ENCODE measurements at places on chromosomes 2 and 18. TPM values are rescaled to one million over a fixed set of nuclear protein-coding genes. Genes with fewer than 3 reads are reported as not detected.
A peak's percentile ranks its signal among the peaks of the same experiment; 100 is the strongest.

The AOX1 gene
- total RNA-seq: 0.83 TPM

The CFC1 gene
- not detected for total RNA-seq

The IGFBP2 gene
- 7.4 TPM for total RNA-seq

The MAIP1 gene
- 34.6 TPM for total RNA-seq

The TUBB8B gene
- total RNA-seq: not detected

The KATNAL2 gene
- 1.7 TPM for total RNA-seq

The SPATA3 gene
- 1.9 TPM for total RNA-seq

The COL3A1 gene
- total RNA-seq: not detected

The SLC11A1 gene
- total RNA-seq: not detected

The CYRIA gene
- 2.3 TPM for total RNA-seq

The IL18RAP gene
- 9.5 TPM for total RNA-seq

DNA sequence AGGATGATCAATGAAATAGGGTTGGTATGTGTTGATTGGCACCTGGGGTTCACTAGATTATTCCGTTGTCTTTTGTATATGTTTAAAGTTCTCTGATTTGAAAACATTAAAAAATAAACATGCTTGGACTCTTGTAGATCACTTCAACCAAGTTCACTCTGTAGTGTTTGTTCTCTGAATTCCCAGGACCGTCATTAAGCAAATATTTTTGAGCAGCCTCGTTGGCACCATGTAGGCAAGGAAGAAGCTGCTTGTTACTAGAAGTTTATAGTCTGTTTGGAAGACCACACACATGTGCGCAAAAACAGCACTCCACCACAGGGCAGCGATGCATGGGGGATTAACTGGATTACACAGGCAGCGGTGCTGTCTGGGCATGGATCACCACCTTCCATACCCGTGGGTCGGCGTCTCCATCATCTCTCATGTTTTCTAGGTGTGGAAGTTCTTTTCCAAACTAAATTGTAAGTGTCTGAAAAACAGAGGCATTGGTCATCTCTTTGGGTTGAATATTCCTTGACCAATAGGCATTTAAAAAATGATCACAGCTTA, 212.2 kb downstream of the FHOD3 start:
- no peaks in the 10 kb centered on the region for H3K36me3 ChIP-seq
- H3K27me3 ChIP-seq: peaks cover 15% of the 10 kb centered on the region
- DNase-seq: no peak
- H3K27ac ChIP-seq: no peak overlapping the region

- H3K4me1 ChIP-seq: peaks cover under 1% of the 10 kb centered on the region
- no peak for DNase-seq
- H3K4me3 ChIP-seq: no peak overlapping the region
- peaks cover 9% of the 10 kb centered on the region for H3K27me3 ChIP-seq
Measured at GRCh38 chr2:101433465-101433864, 41.4 kb downstream of the RFX8 start.

GRCh38 chr2:7098816-7099215, 181.6 kb downstream of the RNF144A start:
- H3K27ac ChIP-seq: no peak overlapping the region
- peaks cover 10% of the 10 kb centered on the region for H3K4me1 ChIP-seq
- H3K36me3 ChIP-seq: no peaks in the 10 kb centered on the region
- no peak overlapping the region for H3K4me3 ChIP-seq

DNA sequence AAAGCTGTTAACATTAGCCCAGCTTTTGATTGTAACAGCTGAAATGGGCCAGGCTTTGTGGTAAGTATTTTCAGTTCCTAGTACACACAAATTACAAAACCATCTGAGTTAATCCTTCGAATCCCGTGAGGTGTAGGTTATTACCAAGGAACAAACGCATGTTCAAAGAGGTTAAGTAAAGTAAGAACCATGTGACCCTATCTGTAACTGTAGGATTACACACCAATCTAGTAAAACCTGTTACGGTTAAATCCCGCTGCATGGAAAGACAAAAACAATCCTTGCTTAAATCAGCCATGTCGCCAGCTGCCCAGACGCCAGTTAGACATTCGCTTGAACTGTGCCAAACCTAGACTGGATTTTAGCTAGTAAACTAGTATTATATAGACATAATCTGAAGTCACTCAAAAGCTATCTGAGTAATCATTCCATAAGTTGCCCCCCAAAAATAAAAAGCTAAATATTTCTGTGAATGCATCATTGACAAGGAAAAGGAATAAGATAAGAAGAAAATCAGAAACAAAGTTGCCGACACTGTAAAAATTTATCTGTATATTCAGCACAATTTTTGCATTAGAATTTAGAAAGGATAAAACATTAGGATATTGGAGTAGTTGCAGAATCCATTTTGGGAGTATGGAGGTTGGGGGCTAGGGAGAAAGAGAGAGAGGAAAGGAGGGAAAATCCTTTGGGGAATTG, 638.0 kb downstream of the CNTNAP5 start:
- no peak overlapping the region for H3K27ac ChIP-seq
- no peaks in the 10 kb centered on the region for H3K36me3 ChIP-seq
- no peaks in the 10 kb centered on the region for H3K27me3 ChIP-seq

DNA sequence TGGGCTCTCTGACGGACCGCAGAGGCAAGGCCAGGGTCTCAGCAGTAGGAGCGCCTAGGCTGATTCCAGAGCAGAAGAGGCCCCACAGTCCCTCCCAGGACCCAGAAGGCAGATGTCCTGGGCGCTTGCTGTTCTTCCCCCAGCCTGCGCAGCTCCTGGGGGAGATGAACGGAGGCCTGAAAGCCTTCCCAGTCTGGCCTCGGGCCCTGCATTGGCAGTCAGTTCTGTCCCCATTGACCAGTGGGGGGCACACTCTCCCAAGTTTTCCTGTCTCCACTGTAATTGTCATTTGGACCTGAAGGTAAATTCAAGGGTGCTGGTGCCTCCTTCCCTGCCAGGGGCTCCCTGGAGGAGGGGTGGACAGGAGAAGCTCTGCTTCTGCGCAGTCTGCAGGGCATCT, 345.7 kb downstream of the CYP26B1 start:
- no peaks in the 10 kb centered on the region for H3K4me1 ChIP-seq
- H3K27ac ChIP-seq: no peak overlapping the region
- H3K27me3 ChIP-seq: no peaks in the 10 kb centered on the region
- H3K36me3 ChIP-seq: no peaks in the 10 kb centered on the region

DNA sequence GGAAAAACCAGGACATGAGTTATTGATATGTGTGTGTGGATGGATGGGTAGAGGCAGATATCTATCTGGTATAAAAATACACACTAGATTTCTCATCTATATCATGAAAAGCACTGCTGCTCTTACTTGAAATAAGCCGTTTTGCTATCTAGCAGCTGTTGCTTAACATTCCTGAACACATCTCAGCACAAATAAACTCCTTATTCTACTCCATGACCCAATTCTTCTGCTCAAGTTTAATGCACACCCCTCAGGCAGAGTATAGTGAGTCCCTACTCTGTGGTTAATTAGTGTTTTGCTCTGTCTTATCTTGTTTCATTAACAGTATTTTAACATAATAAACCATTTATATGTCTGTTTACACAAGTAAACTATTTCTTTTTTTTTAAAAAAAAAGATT, 134.2 kb downstream of the CBLN2 start:
- H3K4me3 ChIP-seq: no peak overlapping the region
- no peaks in the 10 kb centered on the region for H3K4me1 ChIP-seq
- no peaks in the 10 kb centered on the region for H3K36me3 ChIP-seq

DNA sequence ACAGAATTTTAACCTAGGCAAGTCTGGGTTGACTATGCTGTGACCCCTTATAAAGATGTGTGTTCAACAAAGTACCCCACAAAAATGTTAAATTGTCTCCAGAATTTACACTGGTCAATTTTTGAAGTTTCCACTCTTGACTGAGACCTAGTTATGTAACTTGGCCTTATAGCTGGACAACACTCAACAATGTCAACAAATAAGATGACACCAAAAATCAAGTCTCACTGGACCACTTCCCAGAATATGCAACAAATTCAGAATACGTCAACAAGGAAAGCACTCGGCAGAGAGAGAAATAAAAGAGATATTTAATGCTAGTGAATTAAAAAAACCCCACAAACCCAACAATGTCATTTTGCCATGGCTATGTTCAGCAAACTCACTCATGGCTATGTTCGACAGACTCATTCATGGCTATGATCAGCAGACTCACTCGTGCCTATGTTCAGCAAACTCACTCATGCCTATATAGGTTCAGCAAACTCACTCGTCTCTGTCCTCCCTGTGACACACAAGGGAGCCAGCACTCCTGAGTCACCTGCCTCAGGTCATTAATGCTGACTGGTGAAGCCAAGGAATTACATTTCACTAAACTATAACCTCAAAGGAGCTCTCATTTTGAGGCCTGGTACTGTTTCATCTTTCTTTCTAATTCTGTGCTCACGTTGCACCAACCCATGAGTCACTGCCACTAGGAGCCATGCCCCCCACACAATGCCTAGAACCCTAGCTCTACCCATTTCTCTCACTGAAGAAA, 72.7 kb downstream of the PTPN2 start:
- peak; percentile 14 for DNase-seq
- H3K27ac ChIP-seq: peak overlapping the region; percentile 15
- H3K36me3 ChIP-seq: peaks cover 14% of the 10 kb centered on the region
- H3K4me1 ChIP-seq: peaks cover 10% of the 10 kb centered on the region
- H3K4me3 ChIP-seq: no peak overlapping the region

GRCh38 chr2:98759827-98760625, 29.1 kb upstream of the MGAT4A start:
- H3K4me1 ChIP-seq: peaks cover 68% of the 10 kb centered on the region
- DNase-seq: no peak
- no peaks in the 10 kb centered on the region for H3K36me3 ChIP-seq
- H3K4me3 ChIP-seq: peak overlapping the region; percentile 31
- no peaks in the 10 kb centered on the region for H3K27me3 ChIP-seq

GRCh38 chr2:240250150-240250984, 109.9 kb upstream of the OTOS start:
- no peak overlapping the region for H3K4me3 ChIP-seq
- H3K27ac ChIP-seq: no peak overlapping the region
- H3K27me3 ChIP-seq: no peaks in the 10 kb centered on the region

DNA sequence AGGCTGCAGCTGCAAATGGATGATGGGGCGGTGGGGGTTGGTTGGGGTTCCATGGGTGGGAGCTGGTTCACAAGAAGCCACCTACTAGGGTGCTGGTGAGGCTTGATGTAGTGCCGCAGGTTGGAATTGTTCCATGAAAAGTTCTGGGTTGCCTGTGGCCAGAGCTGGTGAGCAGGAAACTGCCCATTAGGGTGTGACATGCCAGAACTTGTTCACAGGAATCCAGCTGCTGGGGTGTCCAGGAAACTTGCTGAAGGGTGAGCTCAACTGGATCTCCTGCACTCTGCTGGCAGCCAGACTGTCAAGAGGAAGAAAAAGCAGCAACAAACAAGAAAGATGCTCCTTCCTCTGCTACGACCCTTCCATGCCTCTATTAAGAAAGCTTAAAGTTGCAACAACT, 48.8 kb downstream of the MAP3K20 start:
- H3K4me1 ChIP-seq: peaks cover 5% of the 10 kb centered on the region
- no peak overlapping the region for H3K4me3 ChIP-seq
- H3K36me3 ChIP-seq: no peaks in the 10 kb centered on the region
- peaks cover 12% of the 10 kb centered on the region for H3K27me3 ChIP-seq
- no peak overlapping the region for H3K27ac ChIP-seq
- DNase-seq: no peak

- no peak overlapping the region for H3K27ac ChIP-seq
- H3K4me1 ChIP-seq: no peaks in the 10 kb centered on the region
- DNase-seq: no peak
- no peaks in the 10 kb centered on the region for H3K36me3 ChIP-seq
Measured at GRCh38 chr2:196696423-196697079, 57.0 kb downstream of the CCDC150 start.

GRCh38 chr2:15692551-15693377, 101.1 kb downstream of the DDX1 start:
- H3K4me3 ChIP-seq: no peak overlapping the region
- no peaks in the 10 kb centered on the region for H3K4me1 ChIP-seq
- H3K27ac ChIP-seq: no peak overlapping the region
- no peak for DNase-seq
- no peaks in the 10 kb centered on the region for H3K36me3 ChIP-seq
- peaks cover 17% of the 10 kb centered on the region for H3K27me3 ChIP-seq

DNA sequence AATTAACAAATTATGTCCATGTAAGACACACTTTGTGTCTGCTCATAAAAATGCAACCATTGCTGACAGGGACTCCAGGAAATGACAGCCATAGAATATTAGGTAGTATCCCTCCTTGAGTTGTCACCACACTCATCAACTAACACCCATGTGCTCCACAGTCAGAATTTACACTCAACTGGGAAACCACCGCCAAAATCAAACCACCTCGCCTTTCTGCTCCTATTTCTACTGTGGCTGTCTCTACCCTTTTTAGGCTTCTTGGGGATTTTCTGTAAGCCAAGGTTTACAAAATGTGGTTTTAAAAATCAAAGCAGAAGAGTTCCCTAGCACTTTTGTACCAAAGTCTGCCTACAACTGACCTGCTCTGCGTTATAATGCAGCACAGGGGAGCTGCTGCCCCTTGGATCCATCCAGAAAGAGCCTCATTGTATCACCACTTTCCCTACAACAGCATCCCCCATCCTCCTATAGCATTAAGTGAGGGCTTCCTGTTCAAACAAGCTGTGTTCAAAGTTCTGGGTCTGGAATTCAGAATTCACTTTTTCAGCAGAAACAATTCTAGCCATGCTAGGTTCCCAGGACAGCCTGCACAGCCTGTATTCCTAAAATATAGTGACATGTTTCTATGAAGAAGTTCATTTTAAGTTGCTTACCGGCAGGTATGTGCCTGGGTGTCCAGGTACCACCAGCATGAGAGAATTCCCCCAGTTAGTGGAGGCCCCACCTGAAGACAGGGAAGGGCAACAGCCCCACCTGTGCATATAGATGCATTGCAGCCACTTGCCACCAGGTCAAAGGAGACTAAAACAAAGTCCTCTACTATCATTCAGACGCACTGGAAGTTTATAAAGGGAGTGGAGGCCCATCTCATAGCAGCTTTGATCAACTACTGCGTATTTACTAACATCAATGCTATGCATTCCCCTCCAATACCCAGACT, 104.3 kb downstream of the MYO5B start:
- peaks cover 38% of the 10 kb centered on the region for H3K27me3 ChIP-seq
- H3K27ac ChIP-seq: no peak overlapping the region
- no peaks in the 10 kb centered on the region for H3K36me3 ChIP-seq

GRCh38 chr18:38421872-38422615, 856.4 kb upstream of the CELF4 start:
- no peaks in the 10 kb centered on the region for H3K4me1 ChIP-seq
- no peak overlapping the region for H3K4me3 ChIP-seq
- no peak for DNase-seq

- no peaks in the 10 kb centered on the region for H3K27me3 ChIP-seq
- peaks cover 49% of the 10 kb centered on the region for H3K4me1 ChIP-seq
- H3K27ac ChIP-seq: peak overlapping the region; percentile 95
- H3K36me3 ChIP-seq: peaks cover 7% of the 10 kb centered on the region
- peak overlapping the region; percentile 2 for H3K4me3 ChIP-seq
Measured at GRCh38 chr2:144201868-144202468, 318.0 kb downstream of the ZEB2 start.

Measured in activated T-cell treated with anti-CD3 and anti-CD28 coated beads, Interleukin-2, amount 50 U/mL, for 72 hours (primary cell).